ENCODE measurements at places on chromosomes 16 and 17.

DNA sequence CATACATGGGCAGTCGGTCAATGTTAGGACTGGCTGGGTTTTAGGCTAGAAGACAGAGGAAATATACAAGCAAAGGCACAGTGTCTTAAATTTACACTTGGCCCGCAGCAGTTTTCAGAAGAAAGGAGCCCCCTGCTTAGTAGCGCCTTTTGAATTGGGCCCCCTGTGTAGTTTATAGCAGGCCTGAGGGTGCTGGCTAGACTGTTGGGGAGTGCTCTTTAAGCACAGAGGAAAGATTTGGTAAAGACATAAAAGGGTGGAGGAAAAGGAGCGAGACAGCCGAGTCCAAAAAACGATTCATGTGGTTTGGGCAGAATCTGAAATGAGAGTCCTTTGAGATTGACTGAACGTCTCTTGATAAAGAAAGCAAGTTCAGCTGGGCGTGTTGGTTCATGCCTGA lies 10.6 kb downstream of the RMI2 start:
- no peak for DNase-seq

DNA sequence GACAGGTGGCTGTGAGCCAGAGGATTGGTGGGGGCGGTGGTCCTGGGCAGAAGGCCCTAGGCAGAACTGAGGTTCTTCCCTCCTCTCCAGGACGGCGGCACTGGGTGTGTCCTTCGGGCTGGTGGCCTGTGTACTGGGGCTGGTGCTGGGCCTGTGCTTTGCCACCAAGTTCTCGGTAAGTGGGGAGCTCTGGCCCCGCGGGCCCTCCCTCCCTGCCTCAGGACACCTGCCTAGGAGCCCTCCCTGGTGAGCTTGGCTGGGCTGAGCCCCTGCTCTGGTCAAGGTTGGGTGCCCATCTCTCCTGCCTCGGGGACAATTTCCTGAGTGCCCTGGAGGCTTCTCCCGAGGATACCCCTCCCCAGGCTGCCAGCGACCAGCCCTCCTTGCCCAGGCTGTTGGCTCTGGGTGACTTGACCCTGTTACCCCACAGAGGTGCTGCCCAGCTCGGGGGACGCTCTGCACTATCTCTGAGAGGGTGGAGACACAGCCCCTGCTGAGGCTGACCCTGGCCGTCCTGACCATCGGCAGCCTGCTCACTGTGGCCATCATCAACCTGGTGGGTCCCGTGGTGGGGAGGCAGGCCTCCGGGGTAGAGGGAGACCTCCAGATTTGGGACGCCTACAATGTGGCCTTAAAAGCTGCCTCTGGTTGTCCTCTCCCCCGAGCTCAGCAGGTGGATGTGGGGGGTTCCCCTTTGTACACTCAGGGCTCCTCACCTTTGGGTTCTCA lies 42.0 kb downstream of the ADCY7 start:
- DNase-seq: no peak

DNA sequence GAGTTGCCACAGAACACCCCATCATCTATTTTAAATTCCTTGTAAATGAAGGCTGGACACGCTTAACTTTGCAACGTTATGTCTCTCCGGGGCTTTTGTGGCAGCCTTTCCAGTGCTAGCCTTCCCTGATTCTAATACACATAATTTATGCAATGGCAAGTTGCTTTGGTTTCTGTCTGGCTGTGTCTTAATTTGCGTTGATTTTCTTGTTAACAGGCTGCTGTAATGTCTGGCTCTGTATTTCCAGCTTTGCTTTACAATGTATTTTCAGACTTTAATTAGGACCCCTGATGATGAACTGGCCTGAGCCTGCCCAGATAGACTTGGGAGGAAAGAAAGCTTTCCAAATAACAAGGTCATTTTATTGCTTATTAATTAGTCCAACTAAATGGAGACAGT lies 30.3 kb downstream of the ARSG start:
- DNase-seq: no peak

GRCh38 chr17:71922439-71922838 lies 198.4 kb upstream of the SOX9 start:
- DNase-seq: no peak

- DNase-seq: no peak
Measured at GRCh38 chr17:45226576-45226975, 4.9 kb downstream of the FMNL1 start.

DNA sequence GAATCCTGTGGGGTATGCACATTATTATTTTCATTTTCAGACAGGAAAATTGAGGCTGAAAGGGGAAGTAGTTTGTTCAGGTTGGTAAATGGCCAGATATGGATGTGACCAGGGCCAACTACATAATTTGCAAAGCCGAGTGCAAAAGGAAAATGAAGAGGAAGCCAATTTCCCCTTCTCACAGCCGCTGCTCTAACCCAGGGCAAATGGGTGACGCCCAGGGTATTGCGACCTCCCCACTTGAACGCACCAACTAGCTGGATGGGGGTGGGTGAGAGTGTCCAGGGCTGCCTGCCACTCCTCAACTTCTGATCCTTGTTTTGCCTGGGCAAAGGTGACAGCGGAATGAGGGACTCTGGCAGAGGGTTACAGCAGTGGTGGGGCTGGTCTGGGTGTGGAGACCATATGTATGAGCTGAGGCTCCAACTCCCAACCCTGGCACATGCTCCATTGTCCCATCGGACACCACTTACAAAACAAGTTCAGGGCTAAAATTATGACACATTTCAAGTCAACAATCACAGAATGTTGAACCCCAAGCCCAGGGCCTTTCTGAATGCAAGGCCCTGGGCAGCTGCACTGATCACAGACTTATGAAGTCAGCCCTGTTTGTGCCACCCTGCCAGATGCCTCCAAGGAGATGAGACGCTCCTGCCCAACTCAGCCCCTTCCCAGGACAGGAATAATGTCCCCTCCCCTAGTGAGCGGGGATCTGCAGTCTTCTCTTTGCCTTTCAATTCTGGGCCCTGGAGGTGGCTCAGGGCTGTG lies 1.7 kb downstream of the ANKRD40CL start:
- no peak for DNase-seq

DNA sequence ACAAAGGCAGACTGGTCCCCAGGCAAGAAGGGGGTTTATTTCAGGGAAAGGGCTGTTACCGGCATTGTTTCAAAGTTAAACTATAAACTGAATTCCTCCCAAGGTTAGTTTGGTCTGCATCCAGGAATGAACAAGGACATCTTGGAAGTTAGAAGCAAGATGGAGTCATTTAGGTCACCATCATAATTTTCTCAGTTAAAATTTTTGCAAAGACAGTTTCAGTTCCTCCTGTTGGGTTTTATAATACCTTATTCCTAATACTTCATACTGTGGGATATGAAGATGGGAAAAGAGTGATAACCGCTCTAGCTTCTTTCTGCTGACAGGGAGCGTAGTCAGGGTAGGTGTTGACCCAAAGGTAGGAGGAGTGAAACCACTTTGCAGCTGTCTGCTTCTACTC lies 24.8 kb downstream of the PMM2 start:
- DNase-seq: no peak

DNA sequence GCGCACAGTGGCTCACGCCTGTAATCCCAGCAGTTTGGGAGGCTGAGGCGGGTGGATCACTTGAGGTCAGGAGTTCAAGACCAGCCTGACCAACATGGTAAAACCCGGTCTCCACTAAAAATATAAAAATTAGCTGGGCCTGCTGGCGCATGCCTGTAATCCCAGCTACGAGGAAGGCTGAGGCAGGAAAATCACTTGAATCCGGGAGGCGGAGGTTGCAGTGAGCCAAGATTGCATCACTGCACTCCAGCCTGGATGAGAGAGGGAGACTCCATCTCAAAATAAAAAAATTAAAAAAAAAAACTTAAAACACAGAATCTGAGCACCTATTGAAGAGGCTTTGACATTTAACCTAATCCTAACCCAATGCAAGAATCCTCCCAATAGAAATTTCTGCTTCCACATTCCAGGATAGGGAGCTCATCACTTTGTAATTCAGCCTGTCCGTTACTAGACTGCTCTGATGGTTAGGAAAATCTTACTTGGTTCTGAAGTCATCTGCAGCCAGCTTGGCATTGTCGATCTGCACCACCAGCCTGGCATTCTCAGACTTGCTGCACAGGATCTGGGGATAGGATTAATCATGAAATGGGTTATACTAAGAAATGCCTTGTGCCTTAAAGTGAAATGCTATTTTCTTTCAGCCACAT lies 2.1 kb downstream of the KRT33B start:
- no peak for DNase-seq

DNA sequence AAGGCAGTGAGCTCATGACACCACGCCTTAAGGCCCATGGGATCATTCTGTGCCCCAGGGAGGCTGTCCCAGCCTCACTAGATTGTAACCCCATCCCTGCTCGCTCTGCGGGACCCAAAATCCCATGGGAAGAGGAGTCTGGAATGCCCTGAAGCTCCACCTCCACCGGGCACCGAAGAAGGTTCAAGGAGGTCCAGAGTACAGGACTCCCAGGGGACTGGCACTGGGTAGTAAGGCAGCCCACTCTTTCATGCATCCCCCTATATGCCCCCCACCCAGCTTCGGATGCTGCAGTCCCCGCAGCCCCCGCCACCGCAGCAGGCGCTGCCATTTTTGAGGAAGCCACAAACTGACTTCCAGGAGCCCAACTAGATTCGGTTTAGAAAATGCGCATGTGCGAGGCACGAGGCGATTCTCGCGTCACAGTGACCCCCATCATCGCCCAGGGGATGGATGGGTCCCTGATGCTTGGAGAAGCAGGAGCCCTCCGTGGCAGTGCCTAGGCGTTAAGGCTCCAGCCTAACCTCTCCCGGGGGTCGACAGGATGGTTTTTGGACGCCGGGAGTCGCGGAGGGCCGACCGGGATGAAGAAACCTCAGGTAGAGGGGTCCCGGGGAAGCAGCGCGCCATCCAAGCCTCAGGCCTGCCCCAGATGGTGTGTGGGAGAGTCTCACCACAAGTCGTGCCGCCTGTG lies 1681.0 kb downstream of the TP53TG3F start:
- DNase-seq: no peak

GRCh38 chr17:79833110-79833450 lies 6.2 kb downstream of the CBX4 start:
- DNase-seq: no peak

DNA sequence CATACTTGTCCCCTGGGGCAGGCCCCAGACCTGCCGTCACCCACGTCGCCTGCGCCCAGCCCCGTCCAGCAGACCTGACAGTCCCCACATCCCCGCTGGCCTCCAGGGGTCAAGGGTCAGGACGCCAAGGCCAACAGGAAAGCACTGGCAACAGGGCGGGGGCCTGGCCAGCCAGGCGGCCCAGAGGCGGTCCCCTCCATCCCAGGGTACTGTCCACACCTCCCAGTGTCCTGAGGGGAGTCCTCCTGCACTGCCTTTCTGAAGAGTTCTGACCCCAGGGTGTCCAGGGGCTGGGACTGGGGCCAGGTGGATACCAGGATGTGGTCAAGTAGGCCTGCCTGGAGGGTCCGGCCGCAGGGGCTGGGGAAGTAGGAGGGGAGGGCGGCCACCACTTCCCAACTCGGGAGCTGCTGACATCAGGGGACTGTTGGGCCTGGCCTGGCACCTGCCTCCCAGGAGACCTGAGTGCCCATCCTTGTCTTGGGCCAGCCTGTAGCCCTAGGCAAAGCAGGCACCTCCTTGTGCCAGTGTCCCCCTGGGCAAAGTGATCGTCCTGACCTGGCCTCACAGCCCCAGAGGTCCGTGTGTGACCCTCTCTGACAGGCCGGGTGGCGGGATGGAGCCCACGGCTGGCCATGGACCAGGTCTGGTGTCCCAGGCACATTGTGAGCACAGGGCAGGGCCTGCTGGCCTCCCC lies 6.7 kb upstream of the AXIN1 start:
- no peak for DNase-seq

- DNase-seq: no peak
Measured at GRCh38 chr17:36936455-36937000, 747 bp upstream of the LHX1 start.

DNA sequence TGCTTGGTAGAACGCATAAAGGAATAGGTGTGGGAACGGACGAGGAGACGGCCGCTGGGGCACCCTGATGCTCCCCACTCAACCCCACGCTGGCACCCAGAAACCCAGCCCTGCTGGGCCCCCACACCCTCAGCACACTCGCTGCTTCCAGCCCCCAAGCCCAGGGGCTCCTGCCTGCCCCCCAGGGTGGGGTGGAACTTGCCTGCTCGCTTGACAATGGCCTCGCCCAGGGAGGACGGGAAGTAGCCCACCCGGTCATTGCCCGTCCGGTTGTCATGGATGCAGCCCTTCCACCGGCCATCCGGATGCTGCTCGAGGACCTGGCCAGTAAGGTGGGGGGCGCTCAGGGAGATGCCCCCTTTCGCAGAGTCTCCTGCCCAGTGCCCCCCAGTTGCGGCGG lies 9.9 kb downstream of the CASKIN1 start:
- DNase-seq: no peak

DNA sequence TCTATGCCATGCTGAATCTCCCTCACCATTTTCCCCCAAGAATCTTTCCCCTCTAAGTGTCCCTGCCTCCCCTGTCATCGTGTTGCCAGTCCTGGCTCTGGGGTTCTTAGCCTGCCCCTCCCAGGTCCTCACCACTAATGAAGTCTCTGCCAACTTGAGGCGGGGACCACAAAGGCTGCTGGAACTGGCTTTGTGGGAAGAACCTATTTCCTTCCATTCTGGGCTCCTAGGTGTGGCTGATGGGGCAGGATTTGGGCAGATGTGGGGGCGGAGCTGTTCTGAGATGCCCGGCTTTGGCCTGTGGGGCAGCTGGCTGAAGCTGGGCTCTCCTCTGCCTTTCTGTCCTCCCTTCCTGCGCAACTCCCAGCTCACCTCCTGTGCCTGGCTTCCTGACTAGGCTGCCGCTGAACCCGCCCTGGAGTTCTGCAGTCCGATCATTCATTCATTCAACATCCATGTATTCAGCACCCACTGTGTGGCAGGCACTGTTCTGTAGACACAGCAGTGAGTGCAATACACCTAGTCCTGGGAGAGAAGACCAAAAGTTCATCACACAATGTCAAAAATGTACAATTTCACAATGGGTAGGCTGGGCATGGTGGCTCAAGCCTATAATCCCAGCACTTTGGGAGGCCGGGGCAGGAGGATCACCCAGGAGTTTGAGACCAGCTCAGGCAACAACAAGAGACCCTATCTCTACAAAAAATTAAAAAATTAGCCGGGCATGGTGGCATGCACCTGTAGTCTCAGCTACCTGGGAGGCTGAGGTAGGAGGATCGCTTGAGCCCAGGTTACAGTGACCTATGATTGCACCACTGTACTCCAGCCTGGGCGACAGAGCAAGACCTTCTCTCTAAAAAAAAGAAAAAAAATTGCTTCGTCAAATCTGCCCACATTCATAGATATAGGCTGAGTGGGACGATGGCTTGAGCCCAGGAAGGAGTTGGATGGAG lies 1.9 kb upstream of the SNN start:
- no peak for DNase-seq

Data from stimulated activated CD4-positive, alpha-beta T cell treated with anti-CD3 and anti-CD28 coated beads, Interleukin-1b, Interleukin-23, amount 100 ng/mL, for 1 hour (primary cell).